ENCODE measurements at places on chromosomes 7 and 10.

- DNase-seq, result no peak
These were observed 198.6 kb upstream of the LYZL2 start for GRCh38 chr10:30828164-30828563.

DNA sequence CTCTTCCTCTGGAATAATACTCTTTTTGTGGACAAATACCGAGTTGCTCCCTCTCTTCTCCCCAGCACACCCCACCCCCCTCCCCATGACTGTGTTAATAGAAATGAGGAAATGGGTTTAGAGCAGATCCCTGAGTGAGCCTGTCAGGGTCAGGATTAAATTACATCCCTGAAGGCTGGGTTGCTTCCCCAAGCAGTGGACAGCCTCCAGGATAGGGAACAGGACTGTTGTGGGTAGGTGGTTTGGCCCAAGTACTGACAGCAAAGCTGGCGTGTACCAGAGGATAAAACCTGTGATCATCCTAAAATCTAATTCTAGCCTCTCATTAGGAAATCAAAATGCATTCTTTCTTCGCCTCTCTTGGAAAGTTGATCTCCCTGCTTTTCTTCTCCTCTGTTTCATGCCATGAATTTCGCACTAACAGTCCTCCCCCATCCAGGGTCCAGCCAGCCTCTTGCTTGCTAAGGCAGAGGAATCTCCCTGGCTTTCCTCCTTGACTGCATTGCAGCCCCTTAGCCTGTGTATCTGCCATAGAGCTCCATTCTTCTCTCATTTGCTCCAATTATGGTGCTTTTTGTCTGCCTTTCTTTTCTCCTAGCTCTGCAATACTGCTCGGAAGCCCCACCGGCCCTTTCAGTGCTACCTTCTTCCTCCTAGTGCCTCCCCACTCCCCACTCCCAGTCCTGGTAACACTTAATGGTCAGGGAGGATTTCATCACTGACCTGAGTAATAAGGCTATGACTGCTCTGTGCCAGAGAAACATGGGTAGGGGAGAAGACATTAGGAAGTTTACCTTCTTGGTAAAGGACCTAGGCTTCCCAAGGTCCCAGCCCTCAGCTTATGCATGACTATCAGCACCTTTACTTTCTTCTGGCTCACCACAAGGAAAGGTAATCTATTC is 8.4 kb downstream of the LRRC4 start:
- no peak for DNase-seq

DNA sequence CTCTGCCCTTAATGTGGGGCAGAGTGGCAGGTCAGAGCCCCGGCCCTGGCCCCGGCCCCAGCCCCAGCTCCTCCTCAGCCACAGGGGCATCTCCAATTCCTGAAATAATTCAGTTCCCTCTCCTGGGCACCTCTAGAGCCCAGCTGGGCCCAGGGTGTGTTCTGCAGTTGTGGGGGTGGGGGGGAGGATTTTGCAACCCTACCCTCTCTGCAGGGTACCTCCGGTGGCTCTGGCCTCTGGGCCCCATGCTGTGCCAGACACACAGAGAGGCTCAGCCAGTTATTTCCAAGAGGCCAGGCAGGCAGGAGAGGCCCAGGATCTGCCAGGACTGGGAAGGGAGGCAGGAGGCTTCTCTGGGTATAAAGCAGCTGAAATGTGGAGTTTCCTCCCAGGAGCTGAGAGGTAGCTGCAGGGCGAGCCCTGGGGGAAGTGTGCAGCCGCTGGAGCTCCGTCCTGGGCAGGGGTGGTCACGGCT is 47.9 kb downstream of the PWWP2B start:
- DNase-seq, result peak; percentile 83

- peak; percentile 49 for DNase-seq
These were observed 4.9 kb upstream of the MEST start for GRCh38 chr7:130486954-130487436.

DNA sequence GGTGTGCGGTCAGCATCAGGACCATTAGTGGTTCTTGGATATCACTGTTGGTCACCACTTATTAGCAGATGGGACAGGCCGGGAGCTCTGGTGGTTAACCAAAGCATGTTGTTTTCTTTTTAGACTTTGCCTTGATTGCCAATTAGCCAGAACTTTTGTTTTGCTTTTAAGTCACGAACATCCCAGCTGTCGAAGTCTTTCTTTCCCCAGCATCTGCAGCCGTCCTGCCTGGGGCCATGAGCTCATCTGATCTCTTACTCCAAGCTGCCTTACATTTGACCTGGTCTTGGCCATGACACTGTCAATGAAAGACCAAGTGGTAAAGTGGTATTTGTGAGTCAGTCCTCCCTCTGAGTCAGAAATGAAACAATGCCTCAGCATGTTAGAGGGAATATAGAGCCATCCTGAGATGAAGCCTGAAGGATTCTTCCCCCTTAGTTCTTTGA is 53.9 kb upstream of the CREB5 start:
- DNase-seq, result no peak

DNA sequence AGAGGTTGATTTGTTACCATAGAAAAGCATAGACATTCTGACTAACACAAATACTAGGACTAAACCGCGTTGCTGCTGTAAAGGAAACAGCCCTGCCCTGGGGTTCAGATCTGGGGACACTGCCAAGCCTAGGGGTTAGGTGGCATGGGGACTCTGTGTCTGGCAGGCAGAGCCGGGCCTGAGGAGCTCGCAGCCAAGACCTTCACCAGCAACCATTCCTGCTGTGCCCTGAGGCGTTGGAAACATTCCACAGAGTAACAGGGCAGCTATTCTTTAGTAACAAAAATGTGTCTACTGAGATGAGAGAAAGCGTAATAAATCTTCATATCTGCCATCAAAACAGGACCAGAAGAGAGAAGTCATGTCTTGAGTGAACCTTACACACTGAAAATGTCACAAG is 280.5 kb downstream of the POM121L12 start:
- no peak for DNase-seq

DNA sequence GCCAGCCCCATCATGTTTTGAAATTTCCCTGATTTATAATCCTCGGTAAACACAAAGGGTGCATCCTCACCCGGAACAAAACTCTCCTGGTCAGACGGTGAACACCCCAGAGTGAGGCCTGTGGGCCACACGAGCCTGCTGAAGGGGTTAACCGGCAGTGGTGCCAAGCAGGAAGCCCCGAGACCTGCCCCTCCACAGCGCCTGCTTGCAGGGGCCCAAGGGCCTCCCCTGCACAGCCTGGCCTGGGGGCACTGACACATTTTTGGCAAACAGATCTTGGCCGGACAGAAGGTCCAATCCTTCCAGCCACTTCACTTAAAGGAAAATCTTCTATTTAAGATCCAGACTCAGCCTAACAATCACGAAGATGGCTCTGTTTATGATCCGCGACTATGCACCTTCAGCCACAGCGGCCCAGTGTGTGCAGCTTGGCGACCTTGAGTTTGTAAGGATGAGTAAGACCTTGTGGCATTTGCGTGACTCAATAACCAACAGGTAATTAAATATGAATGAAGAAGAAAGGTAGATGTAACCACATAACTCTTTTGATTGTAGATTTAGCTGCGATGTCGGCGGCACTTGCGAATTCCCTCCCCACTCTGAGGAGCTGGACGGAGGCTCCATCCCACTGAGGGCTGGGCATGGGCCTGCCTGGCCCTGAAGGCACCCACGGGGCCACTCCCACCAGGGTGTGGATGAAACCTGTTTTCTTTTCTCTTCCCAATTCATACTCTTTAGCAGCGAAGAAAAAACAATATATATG is 328.2 kb downstream of the DNAJB6 start:
- no peak for DNase-seq

DNA sequence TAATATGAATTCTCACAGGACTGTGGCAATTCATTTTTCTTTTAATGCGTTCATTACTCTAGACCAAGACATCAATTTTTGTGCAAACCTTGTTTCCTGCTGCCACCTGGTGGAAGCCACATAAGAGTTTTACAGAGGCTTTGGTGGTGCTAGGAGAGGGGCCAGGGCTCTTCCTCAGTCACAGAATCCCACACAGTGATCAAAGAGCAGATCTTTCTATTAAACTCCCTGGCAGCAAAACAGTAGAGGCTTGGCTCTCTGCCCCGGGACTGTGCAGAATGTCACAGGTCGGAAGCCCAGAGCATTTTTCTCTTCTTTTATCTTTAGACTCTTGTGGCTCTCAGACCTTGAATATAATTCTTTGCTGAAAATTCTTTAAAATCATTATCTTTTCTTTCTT is 506.4 kb upstream of the C7orf33 start:
- DNase-seq, result peak; percentile 78

DNA sequence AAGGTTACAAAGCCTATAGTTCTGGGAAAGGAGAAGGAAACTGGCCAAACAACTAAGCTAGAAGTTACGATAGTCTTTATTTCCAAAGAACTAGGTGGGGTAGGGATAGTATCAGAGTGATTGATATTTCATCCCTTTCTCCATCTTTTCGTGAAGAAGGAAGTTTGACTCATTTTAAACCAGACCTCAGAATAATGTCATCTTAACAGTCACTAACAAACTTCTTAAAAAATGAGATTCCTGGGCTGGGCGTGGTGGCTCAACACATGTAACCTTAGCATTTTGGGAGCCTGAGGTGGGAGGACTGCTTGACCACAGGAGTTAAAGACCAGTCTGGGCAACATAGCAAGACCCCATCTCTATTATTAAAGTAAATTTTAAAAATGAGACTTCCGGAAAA is 69.4 kb downstream of the ARL4A start:
- no peak for DNase-seq

DNA sequence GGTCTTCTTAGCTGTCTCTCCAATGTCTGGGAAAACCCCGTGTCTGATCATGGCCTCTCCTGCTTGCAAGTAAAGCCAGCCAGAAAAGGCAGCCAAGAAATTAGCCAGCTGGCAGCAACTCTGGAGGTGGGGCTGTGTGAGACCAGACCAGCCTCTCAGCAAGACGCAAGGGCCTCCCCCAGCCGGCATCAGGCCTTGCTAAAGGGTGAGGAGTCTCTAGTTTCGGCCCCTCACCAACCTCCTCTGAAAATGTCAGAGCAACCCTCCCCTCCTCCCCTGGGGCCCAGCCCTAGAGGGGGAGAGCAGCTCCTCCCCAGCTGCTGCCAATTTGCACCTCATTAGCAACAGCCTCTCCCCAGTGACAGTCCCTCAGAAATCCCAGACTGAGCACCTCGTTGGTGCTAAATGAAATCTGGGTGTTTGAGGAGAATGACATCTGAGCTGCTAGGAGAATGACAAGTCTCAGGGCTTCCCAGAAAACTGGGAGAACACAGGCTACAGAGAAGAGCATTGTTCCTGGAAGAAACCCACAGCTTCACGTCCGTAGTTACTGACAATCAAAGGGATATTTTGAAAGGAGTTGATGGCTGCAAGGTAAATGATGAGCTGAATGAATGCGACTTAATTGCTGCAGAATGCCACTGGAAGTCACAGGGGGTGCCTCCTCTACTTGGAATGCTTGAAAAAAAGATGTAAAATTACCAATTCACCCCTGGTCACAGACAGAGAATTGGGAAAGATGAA is 25.9 kb downstream of the DGKI start:
- DNase-seq, result peak; percentile 61

- DNase-seq, result no peak
These were observed 11.2 kb downstream of the GATA3 start for GRCh38 chr10:8065651-8066050.

GRCh38 chr7:151088019-151088855 is 2.0 kb downstream of the AGAP3 start:
- DNase-seq, result no peak

- DNase-seq, result no peak
These were observed 15.9 kb downstream of the CAMK2B start for GRCh38 chr7:44309271-44310091.

DNA sequence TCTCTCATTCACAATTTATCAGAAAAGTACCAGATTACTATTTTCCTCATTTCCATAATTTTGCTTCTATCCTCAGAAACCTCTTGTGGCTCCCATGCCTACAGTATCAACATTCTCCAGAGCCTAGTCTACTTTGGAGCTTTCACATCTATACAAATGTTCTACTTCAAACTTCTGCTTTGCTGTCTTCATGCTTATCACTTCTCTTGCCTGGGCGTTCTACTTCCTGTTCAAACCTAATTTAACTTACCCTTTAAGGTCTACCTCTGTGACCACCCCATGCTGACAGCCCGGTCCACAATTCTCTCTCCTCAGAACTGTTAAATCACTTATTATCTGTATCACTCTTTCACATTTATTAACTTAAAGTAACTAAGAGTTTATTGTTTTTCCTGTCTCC is 6.1 kb upstream of the PTPN12 start:
- DNase-seq, result no peak

- no peak for DNase-seq
These were observed 41.4 kb downstream of the NRP1 start for GRCh38 chr10:33293076-33293475.

GRCh38 chr10:86107131-86107530 is 259.5 kb downstream of the GRID1 start:
- DNase-seq, result no peak

DNA sequence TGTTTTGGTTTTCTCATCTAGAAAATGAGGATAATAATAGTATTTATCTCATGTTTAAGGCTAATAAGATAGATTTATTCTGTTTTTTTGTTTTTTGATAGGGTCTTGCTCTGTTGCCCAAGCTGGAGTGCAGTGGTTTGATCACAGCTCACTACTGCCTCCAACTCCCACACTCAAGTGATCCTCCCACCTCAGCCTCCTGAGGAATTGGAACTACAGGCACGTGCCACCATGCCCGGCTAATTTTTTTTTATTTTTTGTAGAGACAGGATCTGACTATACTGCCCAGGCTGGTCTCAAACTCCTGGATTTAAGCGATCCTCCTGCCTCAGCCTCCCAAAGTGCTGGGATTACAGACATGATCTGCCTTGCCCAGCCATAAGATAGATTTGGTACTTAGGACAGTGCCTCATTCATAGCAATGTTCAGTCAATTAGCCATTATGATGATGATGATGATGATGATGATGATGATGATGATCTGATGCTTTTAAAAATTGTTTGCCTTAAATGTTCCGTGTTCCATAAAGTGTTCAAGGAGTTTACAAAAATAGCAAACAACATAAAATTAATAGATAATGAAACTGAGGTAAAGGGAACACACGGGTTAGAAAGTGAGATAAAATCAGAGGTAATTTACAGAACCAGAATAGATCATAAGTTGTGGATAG is 4.6 kb downstream of the WIPF3 start:
- DNase-seq, result no peak

GRCh38 chr10:131767716-131768115 is 133.1 kb upstream of the PPP2R2D start:
- DNase-seq, result no peak

- DNase-seq, result peak; percentile 44
These were observed 44.1 kb downstream of the SFTPD start for GRCh38 chr10:79904671-79905321.

- peak; percentile 46 for DNase-seq
These were observed 4.6 kb upstream of the TWIST1 start for GRCh38 chr7:19121977-19122588.

DNA sequence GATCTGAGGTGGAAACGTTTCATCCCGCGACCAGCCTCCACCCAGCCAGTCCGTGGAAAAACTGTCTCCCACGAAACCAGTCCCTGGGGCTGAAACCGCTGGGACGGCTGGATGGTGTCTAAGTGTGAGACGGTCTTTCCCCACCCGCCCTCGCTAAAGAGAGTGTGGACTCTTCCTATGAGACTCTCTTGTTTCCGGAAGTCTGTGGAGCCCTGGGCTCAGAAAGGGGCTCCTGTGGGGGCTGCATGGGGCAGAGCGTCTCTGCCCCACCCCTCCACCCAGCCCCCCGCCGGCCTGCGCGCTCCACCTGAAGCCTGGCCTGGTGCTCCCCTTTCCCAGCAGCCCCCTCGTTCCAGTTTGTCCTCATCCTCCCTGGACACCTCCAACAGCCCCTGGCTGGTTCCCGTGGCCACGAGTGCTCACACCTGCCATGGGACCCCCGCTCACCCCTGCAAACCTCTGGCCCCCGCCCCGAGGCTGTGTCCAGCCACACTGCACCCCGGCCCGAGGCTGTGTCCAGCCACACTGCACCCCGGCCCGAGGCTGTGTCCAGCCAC is 28.7 kb downstream of the CFAP46 start:
- DNase-seq, result no peak

- DNase-seq, result no peak
These were observed 233.3 kb downstream of the LRRN3 start for GRCh38 chr7:111324228-111324627.
